Activated CD8-positive, alpha-beta T cell treated with anti-CD3 and anti-CD28 coated beads for 36 hours (primary cell): ENCODE measurements at places on chromosomes 3 and 15. TPM values are rescaled to one million over a fixed set of nuclear protein-coding genes. Genes with fewer than 3 reads are reported as not detected.

DNA sequence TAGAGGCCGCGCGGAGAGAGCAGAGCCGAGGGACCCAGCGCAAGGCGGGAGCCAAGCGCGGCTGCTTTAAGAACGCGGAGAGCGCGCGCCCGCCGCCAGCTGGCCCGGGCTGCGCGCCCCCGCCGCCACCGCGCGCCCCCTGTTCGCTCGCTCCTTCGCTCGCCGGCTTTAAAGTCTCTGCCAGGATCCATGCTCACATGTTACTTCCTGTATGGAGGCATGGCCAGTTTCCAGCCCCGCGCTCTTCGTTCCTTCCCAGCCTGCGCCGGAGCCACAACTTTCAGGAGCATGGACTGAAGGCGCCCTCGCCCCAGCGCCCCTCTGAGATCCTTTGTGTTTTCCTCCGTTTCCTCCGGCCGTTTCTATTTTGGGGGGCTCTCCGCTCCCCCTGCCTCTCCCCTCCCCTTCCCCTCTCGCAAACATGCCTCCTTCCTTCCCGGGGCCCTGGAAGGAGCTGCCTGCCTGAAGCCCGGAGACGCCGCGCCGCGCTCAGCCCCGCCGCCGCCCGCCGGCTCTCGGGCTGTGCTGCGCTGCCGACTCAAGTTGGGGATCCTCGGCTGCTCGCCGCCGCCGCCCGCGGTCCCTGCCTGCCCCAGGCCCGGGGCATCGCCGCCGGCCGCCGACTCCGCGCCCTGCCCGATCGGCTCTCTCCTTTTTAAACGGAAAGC is at the start of gene PTPRG:
Gene PTPRG (plus strand): TSS at position 198 of the 668 bp plus-strand sequence. CDS start 717 bp downstream, outside the sequence.
- DNase-seq = peak; percentile 48

DNA sequence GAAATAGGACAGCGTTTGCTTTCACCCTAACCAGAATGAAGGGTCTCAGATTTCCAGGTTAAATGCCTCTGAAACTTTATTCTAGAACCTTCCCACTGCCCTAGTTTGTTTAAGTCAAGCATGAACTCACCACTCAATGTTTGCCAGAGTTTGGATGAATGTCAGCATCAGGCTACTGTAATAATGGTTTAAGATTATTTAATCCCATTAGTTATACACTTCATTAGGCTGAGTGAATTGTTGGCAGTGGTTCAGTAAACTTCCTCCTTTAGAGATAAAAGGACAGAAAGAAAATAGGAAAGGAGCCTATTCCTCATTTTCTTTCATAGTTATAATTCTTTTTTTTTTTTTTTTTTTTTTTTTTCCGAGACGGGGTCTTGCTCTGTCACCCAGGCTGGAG is 401.9 kb upstream of the TPRG1 start:
- no peak for DNase-seq

GRCh38 chr3:102796804-102797203 is 362.0 kb downstream of the ZPLD1 start:
- DNase-seq = no peak

- DNase-seq = no peak
Measured at GRCh38 chr3:16818194-16818593, 66.6 kb upstream of the PLCL2 start.

DNA sequence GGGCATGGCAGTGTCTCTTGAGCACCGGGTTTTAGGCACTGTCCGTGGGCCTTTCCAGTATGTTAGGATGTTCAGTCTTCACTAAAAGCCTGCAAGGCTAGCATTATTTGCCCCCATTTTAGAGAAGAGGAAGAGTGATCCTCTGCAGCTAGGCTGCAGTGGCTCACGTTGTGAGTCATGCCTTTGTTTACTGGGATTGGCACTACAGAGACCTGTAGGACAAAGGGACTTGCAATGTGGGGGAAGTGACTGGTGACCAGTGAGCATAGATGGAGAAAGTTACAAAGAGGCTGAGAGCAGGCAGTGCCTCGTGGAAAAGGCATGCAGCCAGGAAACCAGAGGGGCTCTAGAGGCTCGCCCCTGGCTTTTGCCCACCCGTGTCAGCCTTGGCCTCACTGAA is 26.8 kb upstream of the CPNE9 start:
- DNase-seq = no peak

GRCh38 chr3:37652851-37653250 is 208.8 kb upstream of the CTDSPL start:
- no peak for DNase-seq

DNA sequence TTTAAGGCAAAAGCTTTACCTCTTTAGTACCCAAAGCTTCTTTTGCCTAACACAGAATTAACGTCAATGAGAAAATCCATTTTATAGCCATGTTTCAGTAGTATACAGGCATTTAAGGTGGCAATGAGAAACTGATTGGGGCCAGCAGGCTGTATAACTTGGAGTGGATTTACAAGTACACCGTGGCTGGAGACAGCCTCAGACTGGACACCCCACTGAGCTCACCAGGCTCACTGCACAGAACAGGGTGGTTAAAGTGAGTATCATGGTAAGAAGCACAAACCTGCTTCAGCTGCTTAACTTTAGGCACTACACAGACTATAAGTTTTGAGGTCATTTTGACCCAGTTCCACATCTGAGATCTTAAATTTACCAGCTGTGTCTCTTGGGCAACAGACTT is 8.9 kb downstream of the CPOX start:
- no peak for DNase-seq

DNA sequence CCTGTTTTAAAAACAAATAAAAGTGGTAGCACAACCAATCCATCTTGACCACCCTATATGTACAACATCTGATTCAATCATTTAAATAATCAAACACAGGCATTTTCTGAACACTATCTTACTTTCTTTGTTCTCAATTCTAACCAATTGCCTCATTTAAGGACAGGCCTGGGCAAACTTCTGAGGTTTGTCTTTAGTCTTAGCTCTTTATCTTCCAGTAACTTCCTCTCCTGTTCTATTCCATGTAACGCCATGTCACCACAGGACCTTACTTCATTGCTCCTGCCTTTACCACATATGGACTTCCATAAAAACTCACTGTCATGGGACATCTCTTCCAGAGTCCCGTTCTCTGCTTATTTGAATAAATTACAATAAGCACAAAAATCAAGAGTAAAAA is 14.9 kb downstream of the HDGFL3 start:
- DNase-seq = no peak

DNA sequence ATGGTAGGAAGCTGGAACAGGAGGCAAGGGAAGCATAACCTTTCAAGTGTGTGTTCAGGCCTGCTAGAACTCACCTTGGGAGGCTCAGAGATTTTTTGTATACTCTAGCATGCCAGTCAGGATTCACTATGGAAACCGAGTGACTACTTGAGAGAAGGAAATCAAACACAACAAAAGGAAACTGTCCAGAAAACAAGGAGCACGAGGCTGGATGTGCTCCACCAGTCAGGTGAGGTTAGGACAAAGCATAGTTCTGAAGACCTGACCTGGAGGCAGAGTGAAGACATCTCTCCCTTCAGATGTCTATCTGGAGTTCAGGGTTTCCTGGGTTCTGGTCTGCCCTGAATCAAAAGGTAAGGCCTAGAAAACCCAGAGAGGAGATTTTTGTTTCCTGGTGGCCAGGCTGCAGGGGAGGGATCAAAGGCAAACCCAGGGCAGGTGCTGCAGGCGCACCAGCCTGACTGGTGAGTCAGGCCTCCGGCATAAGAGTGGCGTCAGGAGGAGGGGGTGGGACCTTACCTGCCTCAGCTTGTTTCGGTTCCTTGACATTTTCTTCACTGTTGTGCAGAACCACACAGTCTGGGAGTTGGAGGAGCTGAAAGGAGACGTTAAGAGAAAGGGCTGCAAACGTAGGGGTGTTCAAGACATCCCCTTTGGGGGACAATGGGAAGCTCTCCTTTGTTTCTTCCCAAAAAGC is 52.2 kb upstream of the OSBPL11 start:
- no peak for DNase-seq

DNA sequence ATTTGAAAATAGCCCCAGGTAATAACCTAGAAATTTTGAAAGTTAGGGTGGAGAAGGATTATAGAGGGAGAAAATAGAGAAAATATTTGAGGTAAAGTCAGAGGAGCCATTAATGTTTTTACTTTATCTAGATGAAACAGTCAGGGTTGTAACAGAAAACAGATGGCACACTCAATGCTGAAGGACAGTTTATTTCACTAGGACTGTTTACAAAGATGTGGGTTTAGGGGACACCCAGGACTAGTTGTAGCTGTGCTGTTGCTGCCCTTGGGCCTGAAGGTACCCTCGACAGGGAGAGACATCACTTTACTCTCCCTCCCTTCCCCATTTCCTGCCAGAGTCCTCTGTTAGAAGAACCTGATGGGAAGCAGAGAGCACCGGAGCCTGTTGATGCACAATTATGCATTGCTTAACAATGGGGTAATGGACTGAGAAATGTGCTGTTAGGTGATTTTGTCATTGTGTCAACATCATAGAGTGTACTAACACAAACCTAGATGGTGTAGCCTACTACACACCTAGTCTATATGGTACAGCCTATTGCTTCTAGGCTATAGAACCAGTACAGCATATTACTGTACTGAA is 103.8 kb downstream of the GALK2 start:
- DNase-seq = no peak

GRCh38 chr15:89494941-89495637 is 1.3 kb downstream of the RHCG start:
- peak; percentile 57 for DNase-seq

Gene LRRC2
- not detected for total RNA-seq

Gene STOML1
- total RNA-seq = 5.2 TPM

Gene REC114
- total RNA-seq = not detected
